Activated T-cell treated with anti-CD3 and anti-CD28 coated beads, Interleukin-2, amount 50 U/mL, for 24 hours (primary cell): ENCODE measurements at places on chromosomes 11 and 22.
A peak's percentile ranks its signal among the peaks of the same experiment; 100 is the strongest.

- DNase-seq, result no peak
Observed at GRCh38 chr11:38438091-38438490, 1840.1 kb upstream of the RAG2 start.

DNA sequence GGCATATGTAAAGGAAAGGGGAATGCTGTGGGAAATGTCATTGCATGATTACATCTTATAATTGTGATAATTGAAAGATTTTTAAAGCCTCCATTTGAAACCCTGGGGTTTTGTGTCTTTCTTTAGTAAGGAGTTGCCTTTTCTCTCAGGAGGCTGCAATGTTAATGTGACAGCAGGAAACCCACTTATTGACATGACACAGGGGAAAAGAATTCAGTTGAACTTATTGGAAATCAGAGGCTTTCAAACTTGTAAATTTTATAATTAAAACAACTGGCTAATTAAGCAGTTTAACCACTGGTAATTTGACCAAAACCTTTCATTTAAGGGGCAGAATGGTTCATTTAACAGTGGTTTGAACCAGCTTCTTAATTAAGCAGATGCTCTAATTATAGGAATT lies 31.2 kb downstream of the MRPL48 start:
- no peak for DNase-seq

DNA sequence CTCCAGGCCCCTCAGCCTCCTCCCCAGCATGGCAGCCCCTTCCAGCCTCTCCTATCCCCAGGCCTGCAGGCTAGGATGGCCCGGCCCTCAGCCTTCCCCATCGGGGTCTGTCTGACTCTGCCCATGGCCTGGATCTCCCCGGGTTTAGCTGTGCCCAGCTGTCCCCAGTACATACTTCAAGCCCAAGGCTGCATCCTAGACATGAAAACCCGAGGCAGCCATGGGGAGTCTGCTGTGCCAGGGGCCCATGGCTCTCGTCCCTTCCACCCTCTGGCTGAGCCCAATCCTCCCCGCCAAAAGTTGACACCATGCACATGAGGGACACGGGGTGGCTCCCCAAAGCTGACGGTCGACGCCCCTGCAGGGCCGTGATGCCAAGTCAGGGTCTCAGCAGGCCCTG lies 22.2 kb upstream of the FADD start:
- DNase-seq, result no peak

GRCh38 chr11:122304973-122305372 lies 189.0 kb upstream of the BLID start:
- no peak for DNase-seq

- no peak for DNase-seq
Observed at GRCh38 chr22:44020981-44021380, 3.1 kb upstream of the PARVB start.

DNA sequence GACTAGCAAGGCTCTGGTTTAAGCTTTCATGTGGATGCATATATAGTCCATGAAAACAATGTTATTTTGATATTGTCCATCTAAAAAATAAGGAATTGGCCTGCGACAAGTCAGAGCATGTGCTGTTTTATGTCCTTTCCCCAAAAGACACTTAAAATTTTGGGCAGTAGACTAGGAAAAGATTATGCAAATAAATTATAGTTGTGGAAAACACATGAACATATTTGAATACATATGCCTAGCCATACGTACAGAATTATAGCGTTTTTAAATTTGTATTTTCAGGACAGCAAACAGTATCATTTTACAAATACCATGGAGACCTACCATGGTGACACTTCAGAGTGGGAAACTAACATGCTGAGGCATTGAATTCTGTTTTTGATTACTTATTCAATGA lies 113.8 kb upstream of the SLC5A12 start:
- DNase-seq, result no peak

GRCh38 chr22:36238373-36239149 lies 766 bp downstream of the APOL2 start:
- DNase-seq, result no peak

DNA sequence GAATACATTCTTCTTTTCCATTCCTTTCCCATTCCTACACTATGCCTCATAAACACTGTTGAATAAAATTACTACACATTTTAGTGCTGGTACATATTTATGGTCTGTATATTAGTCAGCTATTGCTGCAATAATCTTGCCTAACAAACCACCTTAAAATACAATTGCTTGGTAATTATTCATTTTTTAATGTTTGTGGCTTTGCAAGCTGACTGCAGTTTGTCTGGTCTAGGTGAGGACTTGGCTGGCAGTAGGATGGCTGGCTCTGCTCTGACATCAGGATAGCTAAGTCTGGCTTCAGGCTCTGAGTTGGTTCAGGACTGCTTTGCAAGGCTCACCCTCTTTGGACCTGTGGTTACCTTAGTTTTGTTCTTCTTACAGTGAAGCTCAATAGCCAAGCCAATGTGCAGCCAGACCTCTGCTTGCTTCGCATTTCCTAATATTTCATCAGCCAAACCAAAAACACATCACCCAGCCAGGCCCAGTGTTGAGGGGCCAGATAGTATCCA lies 913.4 kb upstream of the RAG2 start:
- DNase-seq, result no peak

DNA sequence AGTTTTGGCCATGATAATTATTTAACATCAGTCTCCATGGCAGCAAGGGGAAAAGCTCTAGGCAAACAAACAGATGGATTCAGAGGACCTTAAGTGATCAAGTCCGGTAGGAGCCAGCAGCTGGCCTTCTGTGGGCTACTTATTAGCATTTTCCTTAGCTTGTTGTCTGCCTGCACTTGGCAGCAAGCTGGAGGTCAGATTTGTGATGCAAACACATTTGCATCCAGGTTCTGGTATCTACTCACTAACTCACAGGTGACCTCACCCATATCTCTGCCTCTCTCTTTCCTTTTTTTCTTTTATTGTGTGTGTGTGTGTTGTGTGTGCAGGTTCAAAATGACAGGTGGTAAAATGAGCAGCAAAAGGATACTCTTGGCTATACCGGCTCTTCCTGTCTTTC lies 32.3 kb downstream of the ARHGAP42 start:
- no peak for DNase-seq

DNA sequence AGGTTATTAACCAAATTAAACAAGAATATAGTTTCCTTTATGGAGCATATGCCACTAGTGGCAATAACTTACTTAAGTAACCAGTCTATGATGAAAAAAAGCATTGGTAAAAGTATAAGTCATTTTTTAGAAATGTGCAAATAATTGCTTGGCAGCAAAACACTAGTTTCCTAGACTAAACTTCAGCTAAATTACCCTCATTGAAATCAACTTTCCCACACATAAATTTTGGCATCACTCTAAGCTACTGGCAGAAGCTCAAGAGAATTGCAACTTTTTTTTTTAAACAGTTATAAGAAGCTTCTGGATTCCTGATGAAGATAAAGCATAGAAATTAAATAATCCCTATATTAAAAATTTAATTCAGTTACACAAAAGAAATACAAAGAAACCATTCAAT lies 12.5 kb downstream of the CCDC34 start:
- no peak for DNase-seq

DNA sequence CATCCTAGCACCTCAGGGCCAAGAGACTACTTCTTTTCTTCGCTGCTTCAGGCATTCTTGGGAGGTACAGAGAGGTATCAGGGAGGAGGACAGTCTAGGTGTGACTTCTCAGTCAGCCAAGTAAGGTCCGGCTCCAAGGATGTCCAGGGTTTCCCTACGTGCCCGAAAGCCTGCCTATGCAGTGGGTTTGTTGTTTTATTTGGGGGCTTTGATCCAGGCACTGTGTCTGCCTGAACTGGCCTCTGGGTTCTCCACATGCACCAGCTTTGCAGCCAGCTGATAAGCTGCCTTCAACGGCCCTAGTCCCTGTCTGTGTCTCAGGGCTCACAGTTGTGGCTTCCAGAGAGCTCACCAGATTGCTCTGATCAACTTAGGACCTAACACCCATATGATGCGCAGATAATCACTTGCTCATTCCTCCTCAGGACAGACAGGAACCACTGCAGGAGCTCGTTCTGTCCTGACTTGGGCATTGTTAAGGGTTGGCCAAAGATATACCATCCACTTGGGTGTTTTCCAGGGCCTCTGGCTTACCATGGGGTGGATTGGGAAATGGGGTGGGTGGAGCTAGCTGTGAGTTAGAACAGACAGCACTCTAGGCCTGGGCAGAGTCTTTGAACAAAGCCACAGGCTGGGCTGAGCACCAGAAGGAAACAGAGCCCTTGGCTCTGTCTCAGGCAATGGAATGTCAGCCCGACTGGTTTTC lies 45.5 kb upstream of the CRYBB3 start:
- no peak for DNase-seq

DNA sequence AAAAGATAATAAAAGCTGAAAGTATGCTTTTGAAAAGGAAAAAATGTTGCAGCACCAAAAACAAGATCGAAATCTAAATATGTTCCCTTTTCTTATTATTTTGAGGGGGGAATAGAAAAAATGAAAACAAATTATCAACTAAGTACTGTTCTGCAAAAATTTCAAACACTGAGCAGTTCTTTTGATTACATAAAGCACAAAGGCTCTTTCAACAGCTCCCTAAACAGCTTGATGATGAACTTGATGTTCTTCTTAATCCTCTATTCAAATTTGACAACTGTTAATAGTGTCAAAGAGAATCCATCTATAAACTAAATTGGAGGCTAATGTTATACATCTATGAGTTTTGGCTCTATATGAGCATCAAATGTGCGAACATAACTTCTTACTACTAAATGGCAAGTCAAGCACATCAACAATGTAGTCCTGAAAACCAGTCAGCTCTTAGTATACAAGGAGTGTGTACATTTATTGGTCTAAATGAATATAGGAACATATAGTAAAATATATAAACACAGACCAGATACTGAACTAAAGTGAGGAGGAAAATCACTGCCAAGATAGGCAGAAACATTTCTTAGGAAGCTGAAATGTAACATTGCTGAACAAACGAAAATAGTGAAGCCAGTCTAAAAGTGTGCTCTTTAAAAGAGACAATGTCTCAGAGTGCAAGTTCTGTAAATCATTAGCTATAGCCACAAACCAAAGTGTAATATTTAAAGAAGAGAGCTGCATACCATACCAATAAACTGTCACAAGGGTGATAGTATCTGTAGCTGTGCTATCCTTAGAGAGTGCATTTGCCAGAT lies 94.3 kb downstream of the SOX6 start:
- no peak for DNase-seq

DNA sequence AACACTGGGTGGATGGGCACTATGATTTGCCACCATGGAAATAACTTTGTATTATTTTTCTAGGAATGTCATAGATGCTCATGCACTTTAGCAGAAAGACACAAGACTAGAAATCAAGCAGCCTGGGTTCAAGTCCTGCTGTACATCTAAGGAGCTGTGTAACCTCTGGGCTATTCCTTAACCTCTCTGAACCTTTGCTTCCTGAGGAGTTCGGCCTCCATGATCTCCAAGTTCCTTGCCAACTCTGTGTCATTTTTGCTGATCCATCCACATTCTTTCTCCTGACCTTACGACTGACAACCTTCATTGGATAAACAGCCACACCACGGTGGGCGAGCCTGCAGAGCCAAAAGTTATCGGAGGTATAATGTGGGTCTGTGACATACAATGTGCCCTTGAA lies 24.1 kb downstream of the ETS1 start:
- DNase-seq, result no peak

GRCh38 chr11:68030318-68031143 lies at the start of gene NDUFS8:
Gene NDUFS8 (plus strand): TSS chr11:68030681. CDS start chr11:68032152, 1,471 bp downstream.
- peak; percentile 98 for DNase-seq

- DNase-seq, result no peak
Observed at GRCh38 chr11:117045956-117046355, 52.3 kb downstream of the SIK3 start.

DNA sequence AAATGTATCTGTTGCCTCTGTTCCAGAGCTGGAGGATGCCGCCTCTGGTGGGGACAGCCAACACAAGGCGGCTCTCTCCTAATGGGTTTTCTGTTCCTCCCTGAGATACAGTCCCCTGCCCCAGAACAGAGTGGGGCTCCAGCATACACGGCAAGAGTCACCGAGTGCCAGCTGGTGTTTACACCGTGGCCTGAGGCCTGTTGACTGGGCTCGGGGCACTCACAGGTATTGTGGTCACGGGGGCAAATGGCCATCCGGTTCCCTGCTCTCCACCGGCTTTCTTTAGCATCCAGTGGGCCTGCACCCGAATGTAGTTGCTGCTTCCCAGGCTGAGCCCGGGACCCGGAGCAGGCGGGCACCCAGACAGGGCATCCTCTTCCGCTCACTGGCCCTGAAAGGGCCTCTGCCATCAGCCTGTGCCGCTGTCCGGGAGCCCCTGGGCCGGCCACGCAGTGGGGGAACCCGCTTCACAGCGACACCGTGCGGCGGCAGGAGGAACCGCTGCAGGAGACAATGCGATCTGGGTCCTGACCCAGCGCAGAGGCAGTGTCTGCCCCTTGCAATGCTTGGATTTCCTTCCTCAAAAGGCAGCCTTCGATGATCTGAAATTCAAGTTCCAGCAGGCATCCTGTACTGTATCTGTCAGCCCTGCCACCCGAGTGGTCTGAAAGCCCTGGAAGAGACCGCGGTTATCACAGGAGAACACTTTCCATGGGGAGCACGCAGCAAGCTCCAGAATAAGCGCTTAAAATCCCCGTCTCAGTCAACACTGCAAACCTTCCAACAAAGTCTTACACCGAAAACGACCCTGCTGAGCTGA lies 859 bp upstream of the KRTAP5-5 start:
- DNase-seq, result peak; percentile 78

DNA sequence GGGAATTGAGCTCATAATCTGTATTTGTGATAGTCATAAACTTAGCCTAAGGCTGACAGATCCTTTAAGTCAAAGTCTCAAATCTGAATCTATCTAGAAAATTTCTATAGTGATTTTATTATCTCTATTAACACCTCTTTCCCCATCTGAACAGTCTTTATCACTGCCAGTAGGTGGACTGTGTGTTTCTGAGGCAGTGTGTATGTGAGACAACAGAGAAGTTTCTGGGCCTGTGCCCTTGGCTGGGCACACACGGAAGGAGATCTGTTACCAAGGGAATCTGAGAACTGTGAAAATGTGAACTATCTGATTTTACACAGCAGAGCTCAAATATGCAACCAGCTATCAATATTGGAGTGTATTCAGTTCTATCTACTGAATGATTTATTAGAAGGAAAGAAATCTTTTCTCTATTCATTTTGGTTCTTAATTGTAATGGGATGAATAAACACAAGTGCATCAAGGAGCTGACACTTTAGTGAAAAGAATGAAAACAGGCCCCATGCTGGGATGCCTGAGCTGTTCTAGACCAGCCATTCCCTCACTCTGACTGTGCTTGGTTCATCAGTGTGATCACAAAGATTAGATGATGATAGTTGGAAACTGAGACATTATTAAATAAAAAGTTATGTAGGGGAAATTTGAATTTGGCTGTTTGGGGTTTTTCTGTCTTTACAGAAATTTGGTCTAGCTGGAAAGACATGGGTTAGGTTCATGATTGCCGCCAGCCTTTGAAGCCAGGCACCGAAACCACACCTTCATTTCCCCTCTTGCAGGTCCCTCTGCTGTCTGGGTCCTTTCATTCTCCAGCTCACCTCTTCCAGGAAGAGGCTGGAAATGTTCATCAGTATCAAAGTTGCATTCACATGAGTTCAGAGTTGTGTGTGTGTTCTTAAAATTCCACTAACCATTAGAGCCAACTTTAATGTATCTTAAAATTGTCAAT lies 68.1 kb downstream of the LIF start:
- peak; percentile 53 for DNase-seq
